ENCODE measurements at places on chromosomes 3 and 15.

- no peak for DNase-seq
These were observed 28.2 kb upstream of the USP3 start for GRCh38 chr15:63476229-63476632.

DNA sequence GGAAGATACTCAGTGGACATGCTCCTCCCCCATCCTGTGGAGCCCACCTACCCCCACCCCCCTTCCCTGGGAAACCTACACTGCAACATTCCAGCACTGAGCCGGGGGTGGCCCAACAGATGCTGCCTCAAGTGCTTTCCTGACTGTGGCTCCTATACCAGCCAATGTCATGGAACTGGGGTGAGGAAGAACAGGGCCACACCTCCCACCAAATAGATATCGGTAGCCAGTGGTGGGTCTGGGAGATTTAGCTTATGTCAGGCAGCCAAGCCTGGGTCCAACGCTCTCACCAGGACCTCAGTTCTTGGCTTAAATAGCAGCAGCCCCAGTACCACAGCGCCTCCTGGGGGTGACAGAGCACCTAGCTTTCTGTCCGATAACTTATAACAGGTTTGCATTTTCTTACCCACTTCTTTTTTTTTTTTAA lies 30.3 kb downstream of the CDC25A start:
- DNase-seq = no peak

GRCh38 chr3:3998140-3998922 lies 199.1 kb downstream of the LRRN1 start:
- peak; percentile 21 for DNase-seq

- no peak for DNase-seq
These were observed 54.9 kb downstream of the RAP2B start for GRCh38 chr3:153216928-153217327.

DNA sequence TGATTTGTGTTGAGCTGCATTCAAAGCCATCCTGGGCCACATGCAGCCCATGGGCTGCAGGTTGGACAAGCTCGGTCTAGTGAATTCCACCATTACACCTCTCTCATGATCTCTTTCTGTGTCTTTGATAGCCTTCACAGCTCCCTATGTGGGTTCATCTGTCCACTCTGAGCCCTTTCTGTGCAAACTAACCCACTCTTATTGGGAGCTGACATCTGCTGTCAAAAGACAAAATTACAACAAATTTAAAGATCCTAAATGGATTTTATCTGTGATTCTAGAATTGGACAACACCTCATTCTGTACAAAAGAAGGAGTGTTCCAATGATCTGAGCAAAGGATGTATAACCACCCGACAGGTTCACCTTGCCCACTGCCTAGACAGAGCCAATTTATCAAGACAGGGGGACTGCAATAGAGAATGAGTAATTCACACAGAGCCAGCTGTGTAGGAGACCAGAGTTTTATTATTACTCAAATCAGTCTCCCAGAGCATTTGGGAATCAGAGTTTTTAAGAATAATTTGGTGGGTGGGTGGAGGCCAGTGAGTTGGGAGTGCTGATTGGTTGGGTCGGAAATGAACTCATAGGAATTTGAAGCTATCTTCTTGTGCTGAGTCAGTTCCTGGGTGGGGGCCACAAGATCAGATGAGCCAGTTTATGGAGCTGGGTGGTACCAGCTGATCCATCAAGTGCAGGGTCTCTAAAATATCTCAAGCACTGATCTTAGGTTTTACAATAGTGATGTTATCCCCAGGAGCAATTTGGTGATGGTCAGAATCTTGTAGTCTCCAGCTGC lies 2.6 kb upstream of the XYLB start:
- no peak for DNase-seq

GRCh38 chr3:179446501-179446900 lies 4.8 kb downstream of the GNB4 start:
- peak; percentile 12 for DNase-seq

DNA sequence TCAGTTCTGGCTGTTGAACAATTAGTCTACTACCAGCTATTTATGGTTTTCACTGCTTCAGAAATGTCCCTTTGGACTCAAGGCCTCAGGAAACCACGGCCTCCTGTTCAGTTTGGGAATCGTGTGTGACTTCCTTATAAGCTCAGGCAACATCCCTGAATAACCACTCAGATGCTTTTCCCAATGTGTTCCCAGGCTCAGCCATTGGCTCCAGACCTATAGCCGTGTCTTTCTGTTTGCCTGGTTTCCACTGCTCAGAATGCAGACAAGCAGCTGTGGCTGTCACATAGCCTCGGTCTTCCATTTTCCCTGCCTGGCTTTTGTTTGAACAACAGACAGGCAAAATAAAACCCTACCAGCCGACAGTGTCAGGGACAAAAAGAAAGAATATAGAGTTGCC lies 63.2 kb upstream of the ATP2B2 start:
- no peak for DNase-seq

- DNase-seq = no peak
These were observed 122.1 kb upstream of the TPRG1 start for GRCh38 chr3:189049458-189050236.

DNA sequence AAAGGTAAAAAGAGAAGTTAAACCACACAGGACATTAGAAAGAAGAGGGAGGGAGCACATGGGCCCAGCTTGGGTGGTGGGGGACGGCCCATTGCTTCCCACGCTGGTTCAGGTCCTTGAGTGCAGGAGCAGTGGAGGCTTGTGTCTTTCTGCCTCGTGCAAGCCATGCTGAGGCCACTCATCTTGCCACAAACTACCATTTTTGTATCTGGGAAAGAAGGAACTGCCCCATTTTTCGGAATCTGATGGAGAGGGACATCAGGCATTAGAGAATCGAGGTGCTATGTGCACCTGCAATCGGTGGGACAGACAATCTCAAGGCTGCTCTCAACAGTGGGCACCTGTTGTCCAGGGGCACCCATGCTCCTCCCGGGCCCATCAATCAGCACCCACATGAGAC lies 234.5 kb downstream of the KLF13 start:
- no peak for DNase-seq

GRCh38 chr15:84736375-84736774 lies 12.0 kb upstream of the ZNF592 start:
- DNase-seq = no peak

DNA sequence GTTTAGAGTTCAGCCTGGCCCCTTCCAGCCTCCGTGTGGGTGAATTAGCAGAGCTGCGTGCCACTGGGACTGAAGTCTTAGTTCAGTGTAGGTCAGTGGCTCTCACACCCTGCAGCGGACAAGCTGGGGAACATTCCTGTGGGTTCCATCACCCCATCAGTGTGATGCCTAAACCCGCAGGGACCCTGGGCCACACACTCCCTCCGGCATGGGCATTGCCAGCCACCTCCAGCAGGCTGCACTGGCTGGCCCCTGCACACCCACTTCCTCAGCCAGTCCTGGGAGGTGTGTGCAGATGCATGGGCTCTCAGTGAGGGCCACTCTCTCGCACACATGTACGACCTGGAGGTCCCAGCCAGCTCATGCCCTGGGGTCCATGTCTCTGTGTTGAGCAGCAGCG lies 32.1 kb upstream of the TOPBP1 start:
- DNase-seq = no peak

DNA sequence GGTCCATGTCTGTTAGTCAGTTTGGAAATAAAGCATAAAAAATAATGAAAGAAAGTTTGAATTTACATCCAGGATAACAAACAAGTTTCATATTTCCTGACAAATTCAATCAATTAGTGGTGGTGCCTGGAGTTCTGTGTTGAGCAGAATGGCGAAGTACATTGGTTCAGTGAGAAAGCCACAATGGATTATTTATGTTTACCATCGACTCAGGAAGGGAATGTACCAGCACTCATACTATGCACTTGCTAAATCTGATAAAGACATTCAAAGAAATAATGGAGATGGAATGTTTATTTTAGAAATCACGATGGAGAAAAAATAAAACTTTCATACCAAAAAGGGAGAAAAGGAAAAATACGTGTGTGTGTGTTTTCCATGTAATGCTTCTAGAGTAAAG lies 45.3 kb upstream of the MME start:
- no peak for DNase-seq

DNA sequence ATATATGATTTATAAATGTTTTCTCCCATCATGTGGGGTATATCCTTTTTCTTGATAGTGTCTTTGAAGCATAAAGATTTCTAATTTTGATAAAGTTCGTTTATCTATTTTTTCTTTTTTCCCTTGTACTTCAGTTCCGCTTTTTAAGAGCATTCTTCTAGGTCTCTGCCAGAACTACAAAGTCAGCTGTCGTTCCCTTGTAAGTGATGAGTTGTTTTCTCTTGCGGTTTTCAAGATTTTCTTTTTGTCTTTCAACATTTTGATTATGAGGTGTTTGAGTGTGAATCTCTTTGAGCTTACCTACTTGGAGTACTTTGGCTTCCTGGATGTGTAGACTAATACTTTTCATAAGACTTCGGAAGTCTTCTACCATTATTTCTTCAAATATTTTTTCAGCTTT lies 9.3 kb upstream of the PRICKLE2 start:
- DNase-seq = no peak

- no peak for DNase-seq
These were observed 157.0 kb upstream of the FRMD4B start for GRCh38 chr3:69542805-69543429.

DNA sequence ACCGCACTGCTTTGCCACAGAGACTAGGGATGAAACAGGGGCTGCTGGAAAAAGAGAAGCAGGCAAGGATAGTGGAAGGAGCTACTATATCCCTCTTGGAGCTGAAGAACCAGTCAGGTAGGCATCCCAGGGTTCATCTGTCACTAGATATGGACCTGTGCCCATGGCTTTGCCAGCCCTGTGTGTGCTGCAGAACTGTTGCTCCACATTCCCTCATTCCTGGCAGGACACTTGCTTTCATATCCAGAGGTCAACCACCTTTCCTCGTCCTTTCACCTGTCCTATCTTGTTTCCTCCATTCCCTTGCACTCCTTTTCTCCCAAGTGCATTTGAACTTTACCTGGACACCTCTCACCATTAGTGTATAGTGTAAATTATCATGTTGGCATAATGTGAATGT lies 12.0 kb downstream of the SNRK start:
- no peak for DNase-seq

DNA sequence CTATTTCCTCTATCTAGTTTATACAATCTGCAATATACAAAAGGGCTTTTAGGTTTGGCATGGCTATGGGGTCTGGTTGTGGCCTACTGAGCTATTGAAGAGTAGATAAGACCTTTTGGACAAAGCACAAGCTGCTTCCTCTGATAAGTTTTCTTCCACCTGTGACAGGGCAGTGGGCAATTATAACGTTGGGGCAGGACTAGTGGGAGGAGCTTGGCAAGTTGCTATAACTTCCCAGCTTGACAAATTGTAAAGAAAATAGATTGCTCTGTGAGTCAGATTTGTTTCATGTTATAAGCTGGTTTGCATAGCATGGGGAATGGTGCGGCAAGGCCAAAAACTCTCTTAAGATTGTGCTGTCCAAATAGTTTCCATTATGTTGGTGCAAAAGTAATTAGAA lies 64.9 kb downstream of the SLC7A14 start:
- DNase-seq = no peak

DNA sequence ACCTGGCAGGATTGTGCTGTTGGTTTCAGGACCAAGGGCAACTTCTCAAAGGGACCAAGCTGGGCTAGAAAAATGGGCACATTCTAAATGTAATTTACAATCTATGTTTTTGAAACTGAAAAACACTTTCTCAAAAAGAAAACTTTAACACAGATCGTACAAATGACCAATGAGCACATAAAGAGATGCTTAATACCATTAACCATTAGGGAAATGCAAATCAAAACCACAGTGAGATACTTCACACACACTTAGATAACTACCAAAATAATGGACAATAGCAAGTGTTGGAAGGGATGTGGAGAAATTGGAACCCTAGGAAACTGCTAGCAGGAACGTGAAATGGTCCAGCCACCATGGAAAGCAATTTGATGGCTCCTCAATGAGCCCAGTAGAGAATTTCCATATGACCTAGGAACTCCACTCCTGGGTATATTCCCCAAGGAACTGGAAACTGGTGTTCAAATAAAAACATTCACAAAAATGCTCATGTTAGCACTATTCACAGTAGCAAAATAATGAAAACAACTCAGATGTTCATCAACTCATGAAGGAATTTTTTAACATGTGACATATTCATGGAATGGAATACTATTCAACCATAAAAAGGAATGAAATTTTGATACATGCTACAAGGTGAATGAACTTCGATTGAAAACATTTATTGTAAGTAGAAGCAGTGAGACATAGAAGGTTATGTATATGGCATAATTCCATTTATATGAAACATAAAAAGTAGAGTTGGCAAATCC lies 288.3 kb upstream of the NR2F2 start:
- DNase-seq = no peak

GRCh38 chr3:8864402-8865350 lies 95.3 kb upstream of the OXTR start:
- no peak for DNase-seq

GRCh38 chr3:111107662-111108035 lies 36.0 kb downstream of the NECTIN3 start:
- DNase-seq = no peak

- no peak for DNase-seq
These were observed 800 bp downstream of the DAG1 start for GRCh38 chr3:49470714-49471420.

- DNase-seq = no peak
These were observed 101.7 kb upstream of the COL8A1 start for GRCh38 chr3:99536555-99537314.

GRCh38 chr3:50160561-50160983 lies 5.4 kb downstream of the SEMA3F start:
- DNase-seq = no peak

DNA sequence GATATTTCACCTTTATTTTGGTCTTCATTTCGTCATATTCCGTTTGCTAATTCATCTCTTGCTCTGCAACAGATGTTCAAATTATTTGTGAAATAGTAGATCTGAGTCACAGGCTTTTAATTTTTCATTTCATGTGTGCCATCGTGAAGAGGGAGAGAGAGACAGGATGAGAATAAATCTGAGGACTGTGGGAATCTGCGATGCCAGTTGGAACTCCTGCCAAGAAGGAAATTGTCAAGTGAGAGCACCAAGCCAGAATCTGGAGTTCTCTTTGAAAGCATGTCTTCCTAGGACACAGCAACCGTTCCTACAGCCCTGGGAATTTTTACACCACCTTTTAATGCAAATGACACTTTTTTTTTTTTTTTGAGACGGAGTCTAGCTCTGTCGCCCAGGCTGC lies 48.8 kb downstream of the NSMCE3 start:
- DNase-seq = no peak

DNA sequence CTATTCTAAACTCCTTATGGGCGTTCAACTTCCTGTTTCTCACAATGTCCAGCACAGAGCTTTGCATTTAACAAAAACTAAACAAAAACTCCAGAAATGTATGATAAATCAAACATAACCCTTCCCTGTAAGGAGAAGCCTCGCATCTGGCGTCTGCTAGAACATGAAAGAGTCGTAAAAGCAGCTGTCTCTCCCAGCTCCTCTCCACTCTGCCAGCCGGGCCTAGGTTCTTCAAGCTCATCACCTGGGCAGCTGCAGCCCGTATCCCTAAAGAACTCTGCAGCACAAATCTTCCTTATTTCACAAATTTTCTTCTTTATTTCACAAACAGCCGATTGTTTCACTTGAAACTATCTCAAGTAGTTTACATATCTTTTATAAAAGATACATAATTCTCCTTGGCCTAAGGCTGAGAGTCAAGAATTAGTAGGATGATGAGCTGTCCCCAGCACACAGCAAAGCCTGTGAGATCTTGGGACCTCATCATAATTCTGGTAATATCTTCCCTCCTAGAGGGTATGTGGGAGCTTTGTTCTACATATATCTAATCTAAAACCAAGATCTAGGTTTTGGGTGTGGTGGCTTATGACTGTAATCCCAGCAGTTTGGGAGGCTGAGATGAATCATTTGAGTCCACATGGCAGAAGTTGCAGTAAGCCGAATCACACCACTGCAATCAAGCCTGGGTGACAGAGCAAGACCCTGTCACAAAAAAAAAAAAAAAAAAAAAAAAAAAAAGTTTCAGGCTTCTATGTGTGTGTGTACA lies 35.3 kb downstream of the ANXA2 start:
- no peak for DNase-seq

All from NCI-H1105 treated with DMSO at 0.1 percent for 48 hours (cell line).